ENCODE measurements at places on chromosomes 13 and 19.
A peak's percentile ranks its signal among the peaks of the same experiment; 100 is the strongest.

DNA sequence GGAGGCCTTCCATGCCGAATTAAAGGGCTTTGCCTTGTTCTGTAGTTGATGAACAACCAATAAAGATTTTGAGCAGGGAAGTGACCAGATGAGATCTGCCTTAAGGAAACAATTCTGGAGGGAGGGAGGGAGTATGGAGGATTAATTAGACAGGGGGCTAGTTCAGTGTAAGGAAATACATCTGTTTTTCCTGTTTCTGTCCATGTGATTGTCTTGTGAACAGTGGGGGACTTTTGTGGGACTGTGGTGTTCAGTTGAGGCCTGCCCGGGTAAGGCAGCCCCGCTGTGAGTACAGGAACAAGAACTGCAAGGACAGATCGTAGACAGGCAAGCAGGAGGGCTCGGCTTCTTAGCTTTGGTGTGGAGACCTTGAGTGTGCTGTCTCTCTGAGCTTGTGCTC lies 59.0 kb downstream of the DGKH start:
- ATAC-seq = no peak

- ATAC-seq = no peak
These were observed 108.5 kb downstream of the FRY start for GRCh38 chr13:32140109-32140508.

DNA sequence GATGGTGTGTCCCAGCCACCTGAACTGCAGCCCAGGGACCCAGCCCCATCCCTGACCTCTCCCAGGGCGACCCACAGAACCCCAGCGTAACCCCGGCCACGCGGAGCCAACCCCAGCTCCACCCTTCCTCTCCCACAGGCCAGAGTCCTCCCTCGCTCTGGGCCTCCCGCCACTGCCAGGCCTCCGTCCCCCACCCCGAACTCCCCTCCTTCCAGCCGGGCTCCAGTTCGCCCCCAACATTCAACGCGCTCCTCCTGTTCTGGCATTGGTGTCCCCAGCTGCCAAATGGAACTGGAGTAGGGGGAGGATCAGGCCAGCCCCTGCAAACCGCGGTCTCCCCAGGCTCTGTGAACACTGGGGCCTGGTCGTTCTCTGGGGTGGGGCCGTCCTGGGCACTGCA lies 7.4 kb downstream of the LINGO3 start:
- ATAC-seq = no peak

DNA sequence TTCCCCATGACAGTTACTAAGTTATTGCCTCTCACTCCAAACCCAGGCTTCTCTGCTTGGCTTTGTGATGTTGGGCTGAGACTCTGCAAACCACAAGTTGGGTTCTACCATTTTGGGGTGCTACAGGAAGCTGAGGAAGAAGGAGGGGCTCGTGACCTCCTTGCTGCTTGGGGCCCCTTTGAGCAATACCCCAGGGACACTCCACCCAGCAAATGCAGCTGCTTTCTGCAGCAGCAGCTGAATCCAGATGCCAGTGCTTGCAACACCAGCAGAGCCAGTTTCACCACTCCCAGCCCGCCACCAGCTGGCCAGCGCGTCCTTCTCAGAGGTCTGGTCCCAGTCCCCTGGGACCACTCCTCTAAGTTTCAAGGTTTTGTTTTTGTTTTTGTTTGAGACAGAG lies 22.0 kb upstream of the UBAC2 start:
- peak; percentile 85 for ATAC-seq

DNA sequence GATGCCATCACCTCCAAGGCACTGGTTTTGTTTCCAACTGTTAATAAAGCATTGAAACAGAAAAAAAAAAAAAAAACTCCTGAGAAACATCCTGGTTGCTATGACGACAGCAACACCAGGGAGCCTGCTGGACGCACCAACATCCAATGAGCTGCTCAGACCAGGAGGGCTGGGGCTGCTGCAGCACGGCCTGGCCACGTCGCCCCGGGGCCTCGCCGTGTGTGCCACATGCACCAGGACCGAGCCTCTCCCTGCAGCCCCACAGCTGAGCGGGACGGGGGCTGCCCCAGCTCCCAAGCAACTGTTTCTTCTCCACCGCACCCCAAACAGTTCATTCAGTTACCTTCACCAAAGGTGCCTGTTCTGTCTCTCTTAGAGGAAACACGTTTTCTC lies 54.5 kb downstream of the RASA3 start:
- ATAC-seq = no peak

GRCh38 chr13:97211300-97211699 lies 10.8 kb upstream of the MBNL2 start:
- no peak for ATAC-seq

DNA sequence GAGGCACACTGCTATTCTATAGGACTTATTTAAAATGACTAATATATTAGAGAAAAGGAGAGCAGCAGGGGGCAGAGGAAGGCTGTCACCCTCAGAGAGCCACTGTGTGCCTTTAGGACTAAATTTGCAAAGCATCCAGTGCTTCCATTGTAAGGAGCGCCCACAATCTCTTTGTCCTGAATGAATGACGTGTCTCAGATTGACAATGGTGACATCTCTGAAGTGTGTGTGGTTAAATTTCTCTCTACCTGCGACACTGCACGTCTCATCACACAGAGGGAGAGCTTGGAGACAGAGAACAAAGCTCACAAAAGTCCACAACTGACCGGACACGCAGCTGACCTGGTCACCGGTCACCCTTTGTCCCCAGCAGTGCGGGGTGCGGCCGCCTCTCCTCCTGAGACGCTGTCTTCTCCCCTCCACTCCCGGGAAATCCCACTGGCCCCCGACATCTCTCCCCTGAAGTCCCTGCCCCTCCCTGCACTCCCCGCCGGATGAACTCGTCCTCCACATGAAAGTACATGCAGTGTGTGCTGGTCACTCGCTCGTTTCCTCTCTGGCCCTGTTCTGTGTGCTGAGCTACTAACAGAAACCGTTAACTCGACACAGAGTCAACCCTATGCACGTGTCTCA lies 107.2 kb downstream of the RAB20 start:
- no peak for ATAC-seq

GRCh38 chr13:40460116-40460515 lies 206.3 kb downstream of the FOXO1 start:
- ATAC-seq = no peak

GRCh38 chr19:46733690-46734292 lies 12.1 kb upstream of the FKRP start:
- ATAC-seq = no peak

DNA sequence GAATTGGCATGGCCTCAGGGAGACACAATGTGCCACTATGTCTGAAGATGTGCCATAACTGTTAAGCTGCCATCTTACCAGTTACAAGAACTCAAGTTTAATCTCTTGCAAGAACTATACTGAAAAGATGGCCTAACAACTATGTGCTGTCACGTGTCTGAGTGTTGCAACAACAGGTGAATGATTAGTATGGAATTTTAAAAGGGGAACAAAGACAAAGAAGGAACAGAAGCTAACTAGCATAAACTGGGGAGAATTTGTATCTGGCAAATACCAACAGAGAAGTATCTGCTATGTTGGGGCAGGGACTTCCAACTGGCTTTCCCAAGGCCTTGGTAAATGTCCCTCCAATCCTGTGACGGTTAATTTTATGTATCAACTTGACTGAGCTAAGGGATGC lies 11.5 kb upstream of the ACOD1 start:
- ATAC-seq = no peak
